HAP-1 (cell line): ENCODE measurements at places on chromosomes 7 and 10.
A peak's percentile ranks its signal among the peaks of the same experiment; 100 is the strongest.

- DNase-seq: peak; percentile 53
Observed at GRCh38 chr10:93921338-93921737, 27.6 kb downstream of the SLC35G1 start.

GRCh38 chr7:55144333-55145317 lies 125.8 kb downstream of the EGFR start:
- no peak for DNase-seq

GRCh38 chr7:138091032-138091431 lies 14.8 kb downstream of the AKR1D1 start:
- no peak for DNase-seq

GRCh38 chr7:69177941-69178494 lies 420.3 kb upstream of the AUTS2 start:
- no peak for DNase-seq

DNA sequence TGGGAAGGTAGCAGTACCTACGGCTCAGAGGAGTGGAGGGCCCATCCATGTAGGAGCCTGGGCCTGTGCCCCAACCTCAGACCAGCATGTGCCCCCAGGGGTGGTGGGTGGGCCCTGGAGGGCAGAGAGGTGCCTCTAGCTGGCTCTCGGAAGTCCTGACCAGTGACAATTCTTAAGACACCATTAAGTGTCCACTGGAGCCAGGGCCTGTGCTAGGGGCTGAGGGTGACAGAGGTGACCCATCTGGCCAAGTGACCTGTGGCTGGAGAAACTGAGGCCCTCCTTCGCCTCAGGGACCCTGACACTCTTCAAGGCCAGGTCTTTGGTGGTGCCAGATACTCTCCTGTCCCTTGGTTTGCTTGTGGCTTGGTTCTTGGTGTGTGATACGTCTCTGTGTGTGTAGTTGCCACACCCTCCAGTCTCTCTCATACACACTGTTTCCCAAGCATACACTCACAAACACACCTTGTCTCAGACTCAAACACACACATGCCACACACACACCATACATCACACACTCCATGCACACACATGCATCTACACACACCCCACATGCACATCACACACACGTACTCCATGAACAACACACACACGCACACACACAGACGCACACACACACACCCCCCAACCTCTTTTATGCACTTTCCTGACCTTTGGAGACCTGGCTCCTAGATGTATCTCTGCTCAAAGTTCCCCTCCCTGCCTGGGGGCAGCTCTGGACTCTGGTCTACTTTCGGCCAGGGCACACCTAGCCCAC lies 897 bp upstream of the RAMP3 start:
- no peak for DNase-seq

GRCh38 chr10:51106311-51106945 lies 32.1 kb downstream of the PRKG1 start:
- DNase-seq: no peak

GRCh38 chr7:86981127-86981526 lies 78.3 kb downstream of the ELAPOR2 start:
- DNase-seq: no peak

GRCh38 chr10:44470784-44471183 lies 85.9 kb upstream of the CXCL12 start:
- DNase-seq: no peak

DNA sequence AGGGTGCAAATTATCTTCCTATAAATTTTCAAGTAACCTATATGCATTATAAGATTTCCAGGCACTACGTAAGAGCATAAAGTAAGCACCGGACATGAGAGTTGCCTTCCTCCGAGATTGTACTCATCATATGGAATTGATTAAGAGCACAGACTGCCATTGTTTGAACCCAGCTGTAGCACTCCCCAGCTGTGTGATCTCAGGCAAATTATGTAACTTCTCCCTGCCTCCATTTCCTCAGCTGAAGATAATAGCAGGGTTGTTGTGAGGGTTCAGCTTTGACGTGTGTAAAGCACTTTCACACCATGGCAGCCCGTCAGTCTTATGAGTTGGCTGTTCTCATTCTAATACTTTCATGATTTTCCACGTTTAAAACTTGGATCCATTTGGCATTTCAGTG lies 122.6 kb downstream of the ITIH5 start:
- no peak for DNase-seq

DNA sequence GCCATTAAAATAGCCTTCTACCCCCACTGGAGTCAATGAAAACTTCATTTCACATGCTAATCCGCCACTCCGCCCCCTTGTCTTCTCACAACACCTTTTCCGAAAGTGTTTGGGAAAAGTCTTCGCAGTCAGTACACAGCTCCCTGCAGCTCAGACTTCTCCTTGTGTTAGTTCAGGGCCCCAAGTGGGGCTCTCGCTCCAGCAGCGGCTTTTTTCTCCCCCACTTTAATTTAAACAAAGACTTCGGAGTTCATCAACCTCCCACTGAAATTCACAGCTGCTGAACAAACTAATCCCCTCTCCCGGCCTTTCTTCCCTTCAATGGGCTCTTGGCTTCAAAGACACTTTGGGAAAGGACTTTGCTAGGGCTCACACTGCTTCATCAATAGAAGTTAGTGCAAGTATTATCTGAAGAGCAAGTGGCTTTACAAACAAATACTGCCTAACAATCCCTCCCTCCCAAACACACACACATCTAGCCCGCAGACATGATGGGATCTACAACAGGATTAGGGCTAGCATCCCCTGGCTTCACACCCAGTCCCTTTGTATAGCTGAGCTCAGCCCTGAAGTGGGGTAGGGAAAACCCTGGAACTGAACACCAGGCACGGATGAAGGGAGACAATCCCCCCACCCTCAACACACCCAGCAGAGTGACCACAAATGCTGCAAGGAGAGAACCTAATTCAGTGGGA lies 23.1 kb downstream of the WNT8B start:
- DNase-seq: peak; percentile 94

- no peak for DNase-seq
Observed at GRCh38 chr10:84510121-84510520, 181.7 kb downstream of the CCSER2 start.

GRCh38 chr10:120583424-120584108 lies 126.5 kb downstream of the PLPP4 start:
- no peak for DNase-seq

DNA sequence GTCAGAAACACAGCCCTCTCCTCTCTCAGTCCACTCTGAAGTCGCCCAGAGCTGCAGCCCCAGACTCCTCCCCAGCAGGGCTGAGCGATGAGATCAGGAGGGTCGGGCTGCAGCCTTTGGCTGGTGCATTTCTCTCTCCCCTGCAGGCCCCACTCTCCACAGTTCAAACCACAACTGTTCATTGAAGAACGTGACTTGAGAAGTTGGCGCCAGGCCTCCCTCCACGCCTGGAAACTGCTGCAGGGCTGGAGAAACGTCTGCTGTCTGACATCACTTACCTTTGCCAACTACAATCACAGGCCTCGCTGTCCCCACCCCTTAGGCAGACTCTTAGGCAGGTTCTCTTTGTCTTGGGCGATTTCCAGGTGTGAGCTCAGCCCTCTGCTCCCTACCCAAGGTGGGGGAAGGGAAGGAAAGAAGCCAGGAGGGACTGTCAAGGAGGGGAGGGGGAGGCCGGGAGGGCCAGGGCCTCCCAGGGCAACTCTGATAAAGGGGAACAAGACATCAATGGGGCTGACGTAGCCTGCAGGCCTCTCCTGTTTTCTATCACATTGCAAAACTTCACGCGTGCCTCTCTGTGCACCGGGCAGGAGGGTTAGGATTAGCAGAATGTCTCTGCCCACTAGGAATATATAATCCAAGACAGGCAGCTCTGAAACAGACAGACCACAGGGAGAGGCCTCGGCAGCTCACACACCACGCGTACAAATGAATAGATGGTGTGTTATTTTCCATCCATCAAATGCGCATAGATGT lies 32.7 kb downstream of the CALML5 start:
- no peak for DNase-seq

- DNase-seq: no peak
Observed at GRCh38 chr10:65675236-65675635, 1250.6 kb upstream of the LRRTM3 start.

- no peak for DNase-seq
Observed at GRCh38 chr10:69377933-69378332, 38.8 kb downstream of the TACR2 start.

DNA sequence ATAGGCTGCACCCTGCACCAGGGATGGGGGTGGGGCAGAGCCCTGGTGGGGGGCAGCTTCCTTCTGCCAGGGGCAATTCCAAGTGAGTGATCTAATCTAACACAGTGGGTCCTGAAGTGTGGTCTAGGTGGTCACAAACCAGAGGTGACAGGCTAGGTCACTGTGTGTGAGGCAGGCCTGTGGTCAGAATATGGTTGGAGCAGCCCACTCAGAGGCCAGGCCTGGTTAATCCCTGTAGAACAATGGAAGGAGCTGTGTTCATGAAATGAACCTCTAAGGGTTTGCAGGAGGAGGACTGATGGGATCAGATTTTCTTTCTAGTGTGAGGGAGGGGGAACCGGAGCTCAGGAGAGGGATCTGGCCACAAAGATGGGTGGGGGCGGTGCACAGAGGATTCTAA lies 10.0 kb upstream of the TSPAN14 start:
- DNase-seq: no peak

GRCh38 chr7:421136-421991 lies 98.3 kb downstream of the PDGFA start:
- DNase-seq: no peak

GRCh38 chr7:6320791-6321190 lies 48.4 kb upstream of the CYTH3 start:
- no peak for DNase-seq

- peak; percentile 42 for DNase-seq
Observed at GRCh38 chr10:7277867-7278266, 133.0 kb downstream of the SFMBT2 start.

DNA sequence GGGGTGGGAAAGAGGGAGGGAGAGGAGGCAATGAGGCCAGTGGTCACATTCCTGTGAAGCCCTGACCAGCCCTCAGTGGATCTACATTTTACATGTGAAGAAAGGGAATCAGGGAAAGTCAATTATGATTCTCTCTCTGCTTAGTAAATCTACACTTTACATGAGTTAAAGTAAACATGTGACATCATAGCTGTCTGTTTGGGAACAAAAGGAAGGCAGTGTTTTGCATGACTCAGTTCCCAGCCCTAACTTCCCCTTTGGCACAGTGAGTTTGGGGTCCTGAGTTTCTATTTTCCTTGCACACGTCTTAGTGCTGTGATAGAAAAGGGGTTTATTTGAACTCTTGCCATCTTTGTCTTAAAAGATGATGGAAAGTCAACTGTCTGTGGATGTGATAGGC lies 615.1 kb downstream of the SDK1 start:
- DNase-seq: no peak

DNA sequence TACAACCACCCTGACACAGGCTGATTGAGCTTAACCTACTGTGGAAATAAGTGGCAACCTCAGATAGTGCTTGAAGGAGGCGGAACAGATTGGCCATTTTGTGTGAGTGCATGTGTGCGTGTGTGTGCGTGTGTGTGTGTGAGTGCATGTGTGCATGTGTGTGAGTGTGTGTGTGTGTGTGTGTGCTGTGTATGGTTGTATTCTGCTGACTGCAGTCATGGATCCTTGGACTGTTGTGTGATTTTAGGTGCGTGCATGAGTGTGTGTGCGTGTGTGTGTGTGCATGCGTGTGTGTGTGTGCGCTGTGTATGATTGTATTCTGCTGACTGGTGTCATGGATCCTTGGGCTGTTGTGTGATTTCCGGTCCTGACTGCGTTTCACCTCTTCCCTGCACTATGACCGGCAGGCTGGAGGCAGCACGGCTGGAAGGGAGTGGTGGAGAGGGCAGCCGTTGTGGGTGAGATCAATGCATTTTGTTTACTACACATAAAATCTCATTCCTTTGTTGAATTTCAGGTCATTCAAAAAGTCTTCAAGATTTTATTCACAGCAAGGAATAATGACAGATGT lies 6.3 kb downstream of the IQCE start:
- DNase-seq: no peak

GRCh38 chr10:14185316-14186045 lies 145.2 kb downstream of the FRMD4A start:
- peak; percentile 60 for DNase-seq

DNA sequence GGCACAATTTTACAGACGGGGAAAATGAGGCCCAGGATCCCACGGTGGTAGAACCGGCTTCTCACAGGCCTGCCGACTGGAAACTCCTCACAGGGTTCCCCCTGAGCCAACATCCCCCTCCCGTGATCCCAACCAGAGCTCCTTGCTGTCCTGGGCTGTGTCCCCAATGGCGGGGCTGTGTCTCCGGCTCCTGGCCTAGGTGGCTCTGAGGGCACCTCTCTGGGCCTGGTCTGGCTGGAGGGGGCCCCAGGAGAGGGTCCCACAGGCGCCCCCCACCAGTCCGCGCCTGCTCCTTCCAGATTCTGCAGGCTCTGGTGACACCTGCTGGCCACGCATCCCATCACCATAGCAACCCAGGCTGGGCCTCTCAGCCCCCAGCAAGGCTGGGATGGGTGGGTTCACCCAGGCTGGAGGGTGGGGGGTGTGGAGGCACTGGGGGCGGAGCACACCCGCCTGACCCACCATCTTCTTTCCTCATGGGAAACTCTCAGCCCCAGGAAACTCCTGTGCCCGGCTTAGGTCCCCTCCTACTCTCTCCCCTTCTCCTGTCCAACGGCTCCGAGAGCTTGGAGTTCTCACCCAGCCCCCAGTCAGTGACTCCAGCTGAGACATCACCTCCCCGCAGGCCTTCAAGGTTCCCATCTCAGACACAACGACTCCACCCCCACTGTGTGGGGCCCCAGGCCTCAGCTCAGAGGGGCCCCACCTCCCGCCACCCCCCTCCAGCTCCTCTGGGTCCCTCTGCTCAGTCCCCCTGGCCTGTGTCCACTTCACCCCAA lies 27.1 kb upstream of the TNRC18 start:
- DNase-seq: no peak

DNA sequence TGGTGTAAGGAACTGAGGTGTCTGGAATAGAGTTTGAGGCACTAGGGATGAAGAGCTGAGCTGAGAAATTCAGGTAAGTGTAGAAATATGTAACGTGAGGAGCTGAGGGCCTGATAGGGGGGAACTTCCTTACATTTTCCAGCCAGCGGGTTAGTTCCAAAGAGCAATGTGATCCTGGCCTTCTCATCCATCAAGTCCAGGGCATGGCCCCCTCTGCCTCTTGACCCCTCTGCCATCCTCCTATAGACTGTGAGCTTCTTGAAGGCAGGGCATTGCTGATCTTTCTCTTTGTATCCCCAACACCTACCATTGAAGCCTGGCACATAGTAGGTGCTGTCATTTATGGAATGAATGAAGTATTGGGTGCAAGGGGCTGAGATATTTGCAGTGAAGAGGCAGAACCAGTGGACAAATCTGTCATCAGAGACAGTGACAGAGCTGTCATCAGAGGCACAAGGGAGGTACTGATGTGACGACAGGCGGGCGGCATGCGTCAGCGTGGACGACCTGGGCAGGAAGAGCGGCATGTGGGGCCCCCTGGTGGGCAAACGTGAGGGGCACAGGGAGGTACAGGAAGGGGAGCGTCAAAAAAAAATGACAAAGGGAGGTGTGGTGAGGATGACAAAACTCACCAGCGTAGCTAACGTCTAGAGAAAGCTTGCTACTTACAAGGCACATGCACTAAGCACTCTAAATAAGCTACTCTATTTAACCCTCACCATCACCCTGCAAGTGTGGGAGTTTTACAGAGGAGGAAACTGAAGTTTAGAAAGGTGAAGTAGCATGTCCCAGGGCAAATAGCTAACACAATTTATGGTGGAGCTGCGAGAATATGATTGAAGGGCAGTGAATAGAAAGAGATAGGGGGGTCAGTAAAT lies 5.2 kb upstream of the CAMK2G start:
- DNase-seq: peak; percentile 92
